ENCODE measurements at places on chromosomes 1 and 21. TPM values are rescaled to one million over a fixed set of nuclear protein-coding genes. Genes with fewer than 3 reads are reported as not detected.

KRTAP22-2 gene
- not detected for total RNA-seq

HSD3B2 gene
- not detected for total RNA-seq

TBCE gene
- total RNA-seq = 27.5 TPM

HNRNPCL2 gene
- not detected for total RNA-seq

- no peak overlapping the region for H3K4me3 ChIP-seq
- no peaks in the 10 kb centered on the region for H3K36me3 ChIP-seq
- no peak for DNase-seq
- H3K27me3 ChIP-seq = peaks cover 14% of the 10 kb centered on the region
- no peak overlapping the region for H3K27ac ChIP-seq
Measured at GRCh38 chr1:62276791-62277190, 42.4 kb downstream of the KANK4 start.

- no peak overlapping the region for H3K27ac ChIP-seq
- peaks cover 16% of the 10 kb centered on the region for H3K4me1 ChIP-seq
- H3K4me3 ChIP-seq = no peak overlapping the region
- H3K27me3 ChIP-seq = peaks cover 5% of the 10 kb centered on the region
- DNase-seq = no peak
- H3K36me3 ChIP-seq = no peaks in the 10 kb centered on the region
Measured at GRCh38 chr1:207903767-207904166, 7.2 kb downstream of the CD34 start.

GRCh38 chr1:31849653-31850052, 33.8 kb upstream of the SPOCD1 start:
- H3K4me1 ChIP-seq = peaks cover 6% of the 10 kb centered on the region
- peaks cover 4% of the 10 kb centered on the region for H3K27me3 ChIP-seq
- no peak overlapping the region for H3K4me3 ChIP-seq
- no peak overlapping the region for H3K27ac ChIP-seq

- H3K27me3 ChIP-seq = no peaks in the 10 kb centered on the region
- 0 out of 2 replicates have a peak, but pooled peaks cover 4% of the 10 kb centered on the region for H3K36me3 ChIP-seq
- peak; percentile 45 for DNase-seq
- H3K4me3 ChIP-seq = no peak overlapping the region
- H3K4me1 ChIP-seq = no peaks in the 10 kb centered on the region
- H3K27ac ChIP-seq = no peak overlapping the region
Measured at GRCh38 chr1:151693057-151693651, 23.4 kb downstream of the CELF3 start.

DNA sequence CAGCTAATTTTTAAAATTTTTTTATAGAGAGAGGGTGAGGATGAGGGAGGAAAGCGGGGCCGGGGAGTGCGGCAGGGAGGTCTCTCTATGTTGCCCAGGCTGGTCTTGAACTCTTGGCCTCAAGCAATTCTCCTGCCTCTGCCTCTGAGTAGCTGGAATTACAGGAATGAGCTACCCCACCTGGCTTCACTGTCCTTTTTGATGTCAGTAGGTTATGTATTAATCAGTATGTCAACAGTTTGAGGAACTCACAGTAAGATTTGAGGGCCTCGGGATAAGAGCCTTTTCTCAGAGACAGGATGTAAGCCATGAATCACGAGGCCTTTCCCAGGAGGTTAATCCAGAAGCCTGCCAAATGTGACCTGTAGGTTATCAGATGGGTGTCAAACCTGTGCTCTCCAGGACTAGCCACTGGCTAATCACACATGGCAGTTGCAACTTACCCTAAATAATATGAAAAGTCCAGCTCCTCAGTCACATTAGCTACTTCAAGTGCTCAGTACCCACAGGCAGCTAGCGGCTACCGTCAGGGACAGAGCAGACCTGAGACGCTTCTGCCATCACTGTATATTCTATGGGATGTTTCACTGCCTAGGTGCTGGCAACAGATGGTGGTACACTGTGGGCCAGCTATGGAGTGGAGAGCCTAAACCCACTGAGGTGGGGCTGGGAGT, 33.1 kb downstream of the TRIM67 start:
- peaks cover 16% of the 10 kb centered on the region for H3K27me3 ChIP-seq
- no peaks in the 10 kb centered on the region for H3K4me1 ChIP-seq
- DNase-seq = no peak
- H3K4me3 ChIP-seq = no peak overlapping the region
- no peak overlapping the region for H3K27ac ChIP-seq
- no peaks in the 10 kb centered on the region for H3K36me3 ChIP-seq

DNA sequence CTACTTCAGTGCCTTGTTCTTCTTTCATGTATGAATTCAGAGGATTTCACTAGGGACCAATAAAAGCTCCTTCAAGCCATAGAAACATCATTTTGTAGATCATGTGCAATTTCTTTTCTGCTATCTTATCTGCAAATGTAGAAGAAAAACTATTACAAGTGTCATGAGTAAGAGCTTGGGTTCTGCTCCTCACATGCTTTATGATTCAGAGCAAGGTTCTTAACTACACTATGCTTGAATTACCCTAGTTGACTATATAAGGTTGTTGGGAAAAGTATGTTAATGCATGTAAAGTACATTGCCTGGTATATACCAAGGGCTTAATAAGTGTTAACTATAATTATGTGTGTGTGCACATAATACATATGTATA, 91.4 kb upstream of the S1PR1 start:
- no peaks in the 10 kb centered on the region for H3K36me3 ChIP-seq
- H3K4me3 ChIP-seq = no peak overlapping the region
- peaks cover 26% of the 10 kb centered on the region for H3K4me1 ChIP-seq
- H3K27ac ChIP-seq = no peak overlapping the region
- H3K27me3 ChIP-seq = no peaks in the 10 kb centered on the region
- DNase-seq = peak; percentile 11

GRCh38 chr1:51517361-51518032, 1.6 kb downstream of the EPS15 start:
- H3K27me3 ChIP-seq = no peaks in the 10 kb centered on the region
- H3K27ac ChIP-seq = peak overlapping the region; percentile 85
- no peaks in the 10 kb centered on the region for H3K36me3 ChIP-seq
- no peak for DNase-seq
- peaks cover 70% of the 10 kb centered on the region for H3K4me1 ChIP-seq
